Activated CD8-positive, alpha-beta memory T cell treated with anti-CD3 and anti-CD28 coated beads for 1 hour (primary cell): ENCODE measurements at places on chromosomes 2 and 18.
A peak's percentile ranks its signal among the peaks of the same experiment; 100 is the strongest.

DNA sequence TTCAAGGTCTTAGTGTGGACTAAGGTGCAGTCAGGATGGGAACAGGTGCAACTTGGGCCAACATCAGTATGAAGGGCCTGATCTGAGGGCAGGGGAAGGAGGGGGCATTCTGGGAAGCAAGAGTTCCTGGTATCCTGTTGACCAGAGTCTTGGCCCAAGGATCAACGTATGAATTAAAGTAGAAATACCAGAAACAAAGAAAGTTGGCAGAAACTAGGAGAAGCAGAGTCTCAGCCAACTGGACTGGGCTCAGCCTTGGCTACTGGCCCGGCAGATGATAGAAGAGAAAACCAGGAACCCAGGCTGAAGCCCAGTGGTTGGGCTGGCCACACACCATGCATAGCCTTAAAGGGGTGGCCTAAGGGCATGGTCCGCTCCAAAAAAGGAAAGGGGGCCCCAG, 2.3 kb downstream of the CETN1 start:
- DNase-seq = no peak

GRCh38 chr2:33208400-33208799, 261.6 kb downstream of the LTBP1 start:
- DNase-seq = no peak

DNA sequence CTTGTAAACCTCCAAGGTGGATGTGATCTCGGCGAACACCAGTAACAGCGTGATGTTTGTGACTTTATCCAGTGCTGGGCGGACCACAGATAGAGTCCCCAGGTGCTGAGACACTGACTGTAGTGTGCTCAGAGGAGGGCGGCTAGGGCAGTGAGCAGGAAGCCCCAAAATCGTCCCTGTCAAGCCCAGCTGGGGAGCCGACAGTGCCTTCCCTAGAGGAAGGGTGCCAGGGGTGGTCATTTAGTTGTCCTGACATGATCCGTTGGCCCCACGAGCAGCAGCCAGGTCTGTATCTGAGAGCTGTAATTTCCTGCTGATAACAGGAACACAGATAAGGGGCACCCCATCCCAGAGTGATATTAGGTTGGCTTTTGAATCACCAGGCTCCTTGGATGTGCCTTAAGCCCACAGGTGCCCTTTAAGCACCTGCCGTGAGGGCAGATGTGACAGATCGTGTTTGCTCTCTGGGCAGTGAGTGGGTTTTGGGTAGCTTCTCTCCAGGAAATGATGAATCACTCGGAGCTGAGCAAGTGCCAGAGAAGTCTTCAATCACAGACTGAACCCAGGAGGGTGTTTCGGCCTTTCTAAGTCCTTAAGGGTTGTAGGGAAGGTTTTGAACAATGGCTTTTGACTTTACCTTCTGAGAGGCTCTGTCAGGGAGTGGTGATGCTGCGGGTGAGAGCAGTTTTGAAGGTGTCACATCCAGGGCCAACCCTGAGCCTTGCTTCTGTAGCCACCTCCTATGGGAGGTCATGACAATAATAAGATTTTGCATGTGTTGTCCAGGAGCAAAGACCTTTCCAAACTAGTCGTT, 7.7 kb downstream of the LPIN1 start:
- peak; percentile 45 for DNase-seq

DNA sequence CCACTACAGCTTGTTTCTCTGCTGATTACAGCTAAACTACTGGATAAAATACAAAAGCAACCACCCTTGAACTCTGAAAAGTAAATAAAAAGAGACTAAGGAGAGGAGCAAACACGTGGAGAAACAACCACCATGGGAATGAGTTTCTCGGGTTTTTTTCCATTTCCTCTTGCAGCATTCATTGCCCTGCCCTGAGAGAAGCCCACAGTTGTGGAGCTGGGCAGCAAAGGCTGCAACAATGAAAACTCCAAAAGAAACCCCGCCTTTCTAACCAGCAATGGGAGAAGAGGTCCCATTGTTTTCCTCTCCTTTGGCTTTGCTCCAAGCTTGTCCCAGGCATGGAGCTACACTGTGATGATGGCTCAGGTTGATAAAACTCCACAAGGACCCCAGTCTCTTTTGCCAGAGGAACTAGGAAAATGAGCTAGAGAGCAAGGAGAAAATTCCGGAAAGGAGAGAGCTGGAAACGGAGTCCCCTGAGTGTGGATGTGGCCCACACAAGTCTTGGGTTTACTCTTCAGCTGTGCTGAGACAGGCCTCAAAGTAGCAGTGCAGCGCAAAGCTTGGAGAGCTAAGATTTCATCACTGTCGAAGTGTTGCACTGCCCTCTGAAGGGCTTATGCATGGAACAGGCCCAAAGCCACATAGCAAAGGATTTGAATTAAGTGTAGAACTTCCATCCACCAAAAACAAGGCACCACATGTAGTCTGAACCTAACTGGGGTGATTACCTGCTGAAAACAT, 20.9 kb downstream of the NAPG start:
- DNase-seq = no peak

DNA sequence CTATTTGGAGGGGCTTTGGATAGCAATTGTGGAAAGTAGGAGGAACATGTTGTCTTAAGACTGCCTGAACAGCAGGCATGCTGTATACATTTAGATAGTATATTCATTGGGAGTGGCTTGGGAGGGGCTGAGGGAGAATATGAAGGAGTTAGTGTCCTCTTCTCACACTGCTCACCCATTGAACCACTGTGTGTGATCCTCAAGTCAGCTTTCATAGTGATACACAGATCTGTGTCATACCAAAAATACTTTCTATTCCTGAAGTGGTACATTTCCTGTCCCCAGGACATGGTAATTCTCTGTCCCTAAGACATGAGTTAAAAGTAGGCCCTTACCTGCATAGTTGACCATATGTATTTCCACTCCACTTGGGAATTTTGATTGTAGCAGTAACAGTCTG, 9.6 kb downstream of the NEMP2 start:
- DNase-seq = no peak

GRCh38 chr18:41737218-41737617, 217.8 kb upstream of the PIK3C3 start:
- no peak for DNase-seq

GRCh38 chr2:159695795-159696448, 16.4 kb upstream of the MARCHF7 start:
- DNase-seq = no peak
